NCI-H2081 (cell line): ENCODE measurements at places on chromosomes 3 and 15.

- no peak for DNase-seq
Measured at GRCh38 chr15:96115642-96116041, 214.9 kb upstream of the NR2F2 start.

- DNase-seq: no peak
Measured at GRCh38 chr15:41631880-41632470, 28.2 kb upstream of the MGA start.

- DNase-seq: no peak
Measured at GRCh38 chr3:184375747-184376461, 2.1 kb downstream of the THPO start.

DNA sequence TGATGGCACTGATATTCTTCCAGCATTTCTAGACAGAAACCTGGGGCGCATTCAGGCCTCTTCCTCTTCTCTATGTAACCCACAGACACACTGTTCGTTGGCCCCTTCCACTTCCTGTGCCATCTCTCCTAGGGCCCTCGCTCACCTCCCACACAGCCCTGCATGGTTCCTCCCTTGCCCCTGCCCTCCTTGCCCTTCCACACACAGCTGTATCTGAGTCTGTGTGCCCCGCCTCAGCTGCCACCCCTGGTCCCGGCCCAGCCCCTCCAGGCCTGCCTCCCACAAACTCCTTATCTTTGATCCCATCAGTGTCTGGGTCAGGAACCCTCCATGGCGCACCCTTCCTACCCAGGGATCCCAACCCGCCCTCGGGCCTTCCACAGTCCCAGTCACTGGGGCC, 37.9 kb downstream of the RAB6B start:
- DNase-seq: no peak
